CD4-positive, alpha-beta T cell (primary cell): ENCODE measurements at places on chromosomes 1 and 21. TPM values are rescaled to one million over a fixed set of nuclear protein-coding genes. Genes with fewer than 3 reads are reported as not detected.

Gene PODN
- not detected for total RNA-seq

Gene DLGAP3
- total RNA-seq: 0.44 TPM

Gene AUNIP
- not detected for total RNA-seq

Gene REN
- total RNA-seq: not detected

Gene WNT9A
- not detected for total RNA-seq
